Progenitor cell of endocrine pancreas (in vitro differentiated cells): ENCODE measurements at places on chromosomes 11 and 22.

- no peak for DNase-seq
Observed at GRCh38 chr22:46459347-46460065, 77.9 kb downstream of the CELSR1 start.

DNA sequence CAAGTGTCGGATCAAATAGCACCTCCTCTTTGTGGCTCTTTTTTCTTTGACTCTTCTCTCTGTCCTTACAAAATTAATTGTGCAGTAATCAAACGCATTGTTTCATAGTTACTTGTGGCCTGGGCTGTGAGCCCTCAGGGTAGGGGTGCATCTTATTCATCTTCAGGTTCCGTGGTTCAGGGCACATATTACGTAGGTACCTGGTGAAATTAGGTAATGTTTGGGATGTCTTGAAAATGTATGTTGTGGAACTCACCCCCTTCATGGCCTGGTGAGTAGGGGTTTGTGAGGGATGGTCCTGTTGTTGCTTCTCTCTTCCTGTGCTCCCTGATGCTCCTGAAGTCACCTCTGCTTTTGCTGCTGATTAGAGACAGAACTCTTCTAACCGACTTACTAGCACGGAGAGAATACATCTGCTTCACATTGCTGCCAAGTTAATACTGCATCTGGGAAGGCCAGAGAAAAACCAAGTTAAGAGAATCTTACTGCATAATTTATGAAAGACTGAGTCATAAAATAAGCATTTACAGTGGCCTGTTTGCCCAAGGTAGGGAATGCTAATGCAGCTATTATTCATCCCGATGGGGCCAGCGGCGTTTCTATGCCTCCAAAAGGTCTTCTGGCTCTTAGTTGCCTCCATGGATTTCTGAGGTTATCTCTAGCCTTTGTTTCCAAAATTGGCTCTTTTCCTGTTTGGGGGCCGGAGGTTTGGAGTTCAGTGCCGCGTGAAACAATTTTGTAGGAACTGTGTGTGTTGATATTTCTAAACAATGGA is 66.9 kb downstream of the TBC1D22A start:
- DNase-seq = no peak

DNA sequence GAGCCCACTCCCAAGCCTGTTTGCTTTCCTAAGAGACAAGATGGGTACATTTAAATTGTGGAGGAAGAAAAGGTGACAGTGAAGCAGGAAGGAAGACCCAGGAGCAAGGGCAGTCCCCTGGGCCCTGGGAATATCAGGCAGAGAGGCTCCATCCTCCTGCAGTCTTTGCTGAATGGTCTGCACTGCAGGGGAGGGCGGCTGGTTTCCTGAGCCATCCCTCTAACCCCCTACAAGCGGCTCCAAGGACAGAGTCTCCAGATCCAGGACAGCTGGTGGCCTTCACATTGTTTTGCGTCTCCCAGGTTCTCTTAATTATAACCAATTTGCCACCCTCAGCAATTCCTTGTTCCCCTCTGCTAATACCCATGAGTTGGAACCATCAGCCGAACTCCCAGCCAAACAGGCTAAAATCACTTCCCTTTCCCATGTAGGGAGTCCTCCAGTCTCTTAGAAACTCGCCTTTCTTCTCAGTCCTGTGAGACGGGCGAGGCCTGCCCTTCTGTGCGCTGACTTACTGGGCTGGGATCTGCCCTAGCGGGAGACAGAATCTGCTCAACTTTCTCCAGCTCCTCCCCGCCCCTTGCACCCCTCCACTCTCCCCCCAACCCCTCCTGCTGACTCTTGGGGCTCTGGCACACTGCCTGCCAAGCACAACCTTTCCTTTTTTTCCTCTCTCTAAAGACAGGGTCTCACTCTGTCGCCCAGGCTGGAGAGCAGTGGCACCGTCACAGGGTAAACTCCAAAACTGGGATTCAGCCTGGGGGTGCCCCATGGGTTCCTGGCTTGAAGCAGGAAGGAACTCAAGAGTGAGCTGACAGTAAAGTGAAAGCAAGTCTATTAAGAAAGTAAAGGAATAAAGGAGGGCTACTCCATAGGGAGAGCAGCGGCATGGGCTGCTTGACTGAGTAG is 53.4 kb upstream of the EMID1 start:
- no peak for DNase-seq

DNA sequence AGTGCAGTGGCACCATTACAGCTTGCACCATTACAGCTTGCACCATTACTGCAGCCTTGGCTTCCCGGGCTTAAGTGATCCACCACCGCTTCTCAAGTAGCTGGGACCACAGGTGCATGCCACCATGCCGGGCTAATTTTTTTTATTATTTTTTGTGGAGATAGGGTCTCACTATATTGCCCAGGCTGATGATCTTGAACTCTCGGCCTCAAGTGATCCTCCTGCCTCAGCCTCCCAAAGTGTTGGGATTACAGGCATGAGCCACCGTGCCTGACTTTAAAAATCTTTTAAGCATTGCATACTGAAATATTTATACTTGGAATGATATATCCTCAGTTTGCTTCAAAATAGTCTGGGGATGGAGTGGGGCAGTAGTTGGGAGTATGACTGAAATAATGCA is 10.4 kb downstream of the PAFAH1B2 start:
- no peak for DNase-seq

GRCh38 chr11:122108828-122109227 is 7.2 kb downstream of the BLID start:
- no peak for DNase-seq

DNA sequence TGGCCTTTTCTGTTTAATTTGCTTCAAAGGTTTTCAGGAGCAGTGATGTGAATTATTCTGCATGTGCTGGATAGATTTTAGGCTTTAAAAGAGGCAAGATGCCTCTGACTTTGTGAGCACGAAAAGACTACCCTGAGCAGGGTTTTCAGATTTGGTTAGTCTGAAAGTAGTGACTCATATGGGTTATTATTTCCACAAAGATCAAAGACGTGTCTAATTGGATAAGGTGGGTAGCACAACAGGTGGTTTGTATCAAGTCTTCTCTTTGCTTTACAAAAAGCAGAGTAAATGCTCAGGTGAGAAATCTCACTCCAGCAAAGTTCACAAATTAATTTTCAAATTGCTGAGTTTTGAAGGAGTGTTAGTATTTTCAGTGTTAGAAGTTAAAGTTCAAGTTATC is 37.6 kb upstream of the DBX1 start:
- no peak for DNase-seq
